Esophagus muscularis mucosa (tissue), 4 donors: ENCODE measurements at places on chromosomes 5 and 9.

DNA sequence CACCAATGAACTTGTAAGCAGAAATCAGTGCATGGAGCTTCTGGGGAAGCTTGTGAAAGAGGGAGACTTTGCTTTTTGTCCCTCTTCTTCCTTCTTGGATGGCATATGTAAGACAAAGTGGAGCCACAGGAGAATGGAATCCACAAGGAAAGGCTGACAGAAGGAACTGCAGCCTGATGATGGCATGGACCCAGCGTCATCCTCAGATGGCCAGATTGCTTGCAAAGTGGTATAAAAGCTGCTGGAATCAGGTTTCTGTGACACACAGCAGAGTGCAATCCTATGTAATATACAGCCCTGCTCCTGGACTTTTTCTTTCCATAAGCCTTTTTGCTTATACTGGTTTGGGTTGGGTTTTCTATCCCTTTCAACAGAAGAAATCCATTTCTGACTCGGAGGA lies 31.4 kb upstream of the SPARC start:
- no peak for DNase-seq

DNA sequence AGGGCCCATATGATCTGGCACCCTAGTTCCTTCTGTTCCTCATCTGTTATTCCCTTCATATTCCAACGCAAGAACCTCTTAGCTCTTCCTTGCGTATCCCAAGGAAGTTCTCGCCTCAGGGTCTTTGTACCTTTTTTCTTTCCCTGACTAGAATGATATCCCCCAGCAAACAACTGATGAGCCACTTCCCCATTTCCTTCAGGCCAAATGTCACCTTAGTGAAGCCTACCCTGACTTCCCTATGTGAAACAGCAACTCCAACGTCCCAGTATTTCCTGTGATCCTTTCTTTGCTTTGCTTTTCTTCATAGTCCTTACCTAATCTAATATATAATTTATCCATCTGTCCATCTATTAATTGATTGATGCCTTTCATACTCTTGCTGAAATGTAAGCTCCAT lies 47.9 kb downstream of the ERCC8 start:
- DNase-seq = no peak

GRCh38 chr5:74085186-74085585 lies 459.2 kb downstream of the ARHGEF28 start:
- peak; percentile 60 for DNase-seq

- DNase-seq = no peak
These were observed 759.5 kb downstream of the TAF11L14 start for GRCh38 chr5:18393565-18394442.

GRCh38 chr9:80540387-80540786 lies 968.6 kb downstream of the TLE4 start:
- no peak for DNase-seq

DNA sequence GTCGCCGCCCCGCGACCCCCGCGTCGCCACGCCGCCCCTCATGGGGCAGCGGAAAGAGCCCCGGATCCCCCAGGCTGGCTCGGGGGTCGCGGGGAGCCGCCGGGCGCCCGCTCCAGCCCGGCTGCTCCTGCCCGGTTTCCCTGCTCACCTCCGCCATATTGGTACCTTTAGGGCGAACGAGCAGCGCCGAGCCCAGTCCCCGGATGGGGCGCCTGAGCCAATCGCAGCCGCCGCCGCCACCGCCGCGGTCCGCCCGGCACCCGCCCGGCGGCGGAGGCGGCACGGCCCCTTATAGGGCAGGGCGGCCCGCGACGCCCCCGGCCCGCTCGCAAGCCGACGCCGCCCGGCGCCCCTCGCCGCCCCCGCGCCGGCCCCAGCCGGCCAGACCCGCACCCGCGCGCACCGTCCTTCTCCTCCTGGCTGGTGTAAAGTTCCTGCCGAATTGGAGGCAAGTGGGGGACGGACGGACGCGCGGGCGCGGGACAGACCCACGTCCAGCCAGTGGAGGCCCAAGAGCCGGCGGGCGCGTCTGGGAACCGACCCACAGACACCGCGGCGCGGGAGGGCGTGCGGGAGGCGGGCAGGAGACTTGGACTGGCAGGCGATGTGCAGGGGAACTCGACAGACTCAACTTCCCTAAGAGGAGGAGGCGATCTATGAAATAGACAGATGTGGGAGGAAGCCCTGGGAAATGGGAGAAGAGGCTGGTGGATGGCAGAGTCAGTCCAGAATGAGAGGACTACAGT lies at the start of gene MIER3:
Gene MIER3 (minus strand): TSS at position 178 of the 746 bp plus-strand sequence. CDS start 21 bp downstream, at position 157.
- no peak for DNase-seq

DNA sequence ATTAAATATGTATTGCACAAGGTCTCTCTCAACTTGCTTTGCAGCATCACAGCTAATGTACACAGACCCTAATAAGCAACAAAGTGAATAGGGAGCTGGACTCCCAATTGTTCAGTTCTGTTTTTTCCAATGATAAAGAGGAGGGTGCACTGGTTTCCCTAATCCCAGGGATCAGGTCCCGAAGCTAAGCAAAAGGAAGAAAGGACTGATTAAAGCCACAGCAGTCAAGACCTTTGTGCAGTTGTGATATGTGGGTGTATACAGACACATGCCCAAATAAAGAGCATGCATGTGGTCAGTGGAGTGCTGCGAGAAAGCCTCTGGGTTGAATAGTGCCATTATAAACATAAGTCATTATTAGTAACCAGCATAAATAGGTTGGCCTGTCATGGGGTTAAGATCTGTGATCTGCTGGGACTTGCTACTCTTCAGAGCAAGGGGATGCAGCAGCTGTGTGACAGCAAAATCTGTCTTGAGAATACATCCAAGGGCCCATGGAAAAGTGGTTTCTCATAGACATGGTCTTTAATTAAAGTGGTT lies 1863.1 kb upstream of the WWC1 start:
- DNase-seq = no peak

DNA sequence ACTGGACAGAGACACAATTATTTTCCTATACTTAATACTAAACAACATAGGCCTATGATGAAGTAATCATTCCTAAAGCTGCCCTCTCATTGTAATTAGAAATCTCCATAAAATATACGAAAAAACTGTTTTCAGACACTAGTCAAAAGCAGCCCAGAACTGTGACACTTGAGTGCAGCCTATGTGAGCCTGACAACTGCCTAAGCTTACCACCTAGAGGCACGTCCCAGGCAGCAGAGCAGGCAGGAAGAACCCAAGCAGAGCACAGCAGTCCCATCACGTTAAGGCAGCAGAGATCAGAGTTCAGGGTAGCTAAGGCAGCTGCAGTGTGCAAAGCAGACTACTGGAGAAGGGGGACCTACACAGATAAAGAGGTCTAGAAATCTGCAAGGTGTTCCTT lies 46.4 kb downstream of the GOLPH3 start:
- DNase-seq = no peak

DNA sequence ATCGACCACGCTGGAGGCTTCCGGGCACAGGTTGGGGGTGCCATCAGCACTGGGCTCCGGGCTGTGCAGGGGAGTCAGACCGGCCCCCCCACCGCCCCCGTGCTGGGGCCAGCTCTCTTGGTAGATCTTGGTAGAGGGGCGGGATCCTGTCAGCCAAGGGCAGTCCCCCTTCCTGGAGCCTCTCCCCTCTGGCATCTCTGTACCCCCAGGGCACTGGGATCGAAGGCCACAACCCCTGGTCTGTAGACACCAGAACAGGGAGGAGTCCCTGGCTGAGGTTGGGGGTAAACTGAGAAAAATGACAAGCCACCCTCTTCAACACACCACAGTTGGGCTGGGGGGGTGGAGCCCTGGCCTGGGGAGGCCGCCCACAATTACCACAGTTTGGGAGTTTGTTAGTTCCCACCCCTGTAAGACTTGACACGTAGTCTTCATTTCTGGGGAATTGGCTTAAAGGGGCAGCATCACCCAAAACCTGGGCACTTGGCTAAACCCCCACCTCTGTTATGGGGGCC lies 882 bp downstream of the CERCAM start:
- DNase-seq = no peak

DNA sequence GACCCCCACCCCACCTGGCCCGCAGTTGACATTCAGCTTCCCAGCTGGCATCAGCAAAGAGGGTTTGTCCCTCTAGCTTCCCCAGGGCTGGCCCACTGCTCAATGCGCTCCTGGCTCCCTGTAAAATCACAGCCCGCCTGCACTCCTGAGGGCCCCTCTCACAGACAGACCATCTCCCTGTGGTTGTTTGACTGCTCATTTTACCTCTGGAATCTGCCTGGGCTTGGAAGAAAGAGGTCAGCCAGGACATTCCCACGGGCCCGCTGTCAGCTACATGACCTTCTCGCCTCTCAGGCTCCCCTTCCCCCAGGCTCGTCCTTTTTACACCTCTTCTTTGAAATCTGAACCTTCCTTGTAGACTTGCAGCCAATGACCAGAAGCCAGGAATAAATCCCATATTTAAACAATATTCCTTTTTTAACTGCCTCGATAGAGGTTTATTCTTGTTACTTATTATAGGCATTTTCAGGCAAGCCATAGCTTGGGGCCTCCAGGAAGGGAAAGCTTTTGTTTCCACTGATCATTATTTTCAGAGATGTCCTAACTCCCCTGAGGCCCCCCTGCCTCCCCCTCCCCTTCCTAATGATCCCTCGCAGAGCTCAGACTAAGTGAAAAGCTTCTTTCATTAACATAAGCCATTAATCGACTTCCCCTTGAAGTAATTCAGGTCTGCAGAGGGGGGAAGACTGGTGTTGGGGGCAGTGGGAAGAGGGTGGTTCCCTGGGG lies 76.3 kb upstream of the IQGAP2 start:
- no peak for DNase-seq

DNA sequence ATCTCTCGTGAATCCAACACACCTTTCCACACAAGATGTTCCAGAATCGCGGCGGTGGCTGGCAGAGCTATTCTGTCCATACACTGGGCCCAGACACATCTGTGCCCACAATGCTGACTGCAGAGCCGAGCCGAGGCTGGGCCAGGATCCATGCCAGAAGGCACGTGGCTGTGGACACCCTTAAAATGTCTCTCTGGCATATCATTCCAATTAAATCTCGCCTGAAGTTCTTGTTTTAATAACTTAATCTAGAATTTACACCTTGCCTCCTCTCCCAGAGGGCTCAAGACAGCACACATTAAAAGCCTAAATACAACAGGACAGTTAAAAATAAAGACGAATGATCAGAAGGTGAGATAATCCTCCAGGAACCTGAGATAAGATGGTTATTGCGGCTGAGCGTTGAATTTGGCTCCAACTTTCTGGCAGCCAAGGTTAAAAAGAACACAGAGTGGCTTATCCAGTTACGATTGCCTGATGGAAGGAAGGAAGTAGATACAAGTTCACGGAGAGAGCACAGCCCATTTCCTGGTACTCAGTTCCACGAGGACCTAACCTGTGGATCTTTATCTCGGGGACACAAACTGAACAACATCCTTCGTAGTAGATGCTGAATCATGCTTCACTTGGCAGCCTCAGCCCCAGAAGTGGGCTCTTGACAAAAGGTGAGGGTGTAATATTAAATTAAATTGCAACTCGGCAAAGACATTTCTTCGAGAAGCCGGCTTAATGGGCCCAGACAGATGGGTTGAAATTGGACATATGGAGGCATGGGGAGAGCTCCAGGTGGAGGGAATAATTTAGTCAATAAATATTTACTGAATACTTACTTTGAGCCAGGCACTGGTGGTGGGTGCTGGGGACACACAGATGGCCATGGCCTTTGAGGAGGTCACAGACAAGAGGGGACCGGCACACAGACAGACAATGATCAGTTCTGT lies 86.0 kb upstream of the TBC1D2 start:
- DNase-seq = peak; percentile 82

DNA sequence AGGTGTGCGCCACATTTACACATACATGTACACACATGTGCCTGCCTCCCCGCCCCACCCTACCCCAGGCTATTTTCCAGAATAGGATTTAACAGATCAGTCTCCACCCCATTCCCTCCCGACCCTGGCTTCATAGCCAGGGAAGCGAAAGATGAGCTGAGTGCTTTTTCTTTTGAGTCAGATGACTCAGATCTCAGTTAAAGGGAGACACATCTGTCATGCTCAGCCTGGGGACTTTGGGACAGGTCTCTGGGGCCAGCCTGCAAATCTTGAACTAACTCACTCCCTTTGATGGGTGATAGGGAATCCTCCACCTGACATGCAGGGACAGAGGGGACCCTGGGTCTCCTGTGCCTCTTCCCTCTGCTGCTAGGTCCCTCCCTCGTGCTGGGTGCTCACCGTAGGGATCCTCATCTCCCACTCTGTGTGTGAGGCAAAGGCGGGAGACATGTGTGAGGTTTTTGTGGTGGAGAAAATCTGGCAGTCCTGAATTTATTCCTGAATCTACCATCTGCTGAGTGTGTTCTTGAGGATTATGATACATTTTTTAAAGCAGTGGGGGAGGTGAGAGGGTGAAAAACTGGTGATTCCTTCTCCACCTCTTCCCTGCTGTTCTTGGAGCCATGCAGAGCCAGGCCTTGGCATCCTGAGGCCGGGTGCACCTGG lies 37.7 kb downstream of the NEUROG1 start:
- no peak for DNase-seq
